ENCODE measurements at places on chromosomes 3 and 15. TPM values are rescaled to one million over a fixed set of nuclear protein-coding genes. Genes with fewer than 3 reads are reported as not detected.

- no peak overlapping the region for H3K27ac ChIP-seq
- no peaks in the 10 kb centered on the region for H3K4me1 ChIP-seq
- no peaks in the 10 kb centered on the region for H3K27me3 ChIP-seq
- no peak overlapping the region for H3K4me3 ChIP-seq
- H3K36me3 ChIP-seq = no peaks in the 10 kb centered on the region
- DNase-seq = no peak
Measured at GRCh38 chr15:45147606-45148005, 17.8 kb downstream of the DUOX1 start.

- H3K27me3 ChIP-seq = no peaks in the 10 kb centered on the region
- H3K4me3 ChIP-seq = no peak overlapping the region
- H3K27ac ChIP-seq = no peak overlapping the region
- H3K4me1 ChIP-seq = peaks cover 69% of the 10 kb centered on the region
Measured at GRCh38 chr3:41220906-41221677, 21.8 kb downstream of the CTNNB1 start.

DNA sequence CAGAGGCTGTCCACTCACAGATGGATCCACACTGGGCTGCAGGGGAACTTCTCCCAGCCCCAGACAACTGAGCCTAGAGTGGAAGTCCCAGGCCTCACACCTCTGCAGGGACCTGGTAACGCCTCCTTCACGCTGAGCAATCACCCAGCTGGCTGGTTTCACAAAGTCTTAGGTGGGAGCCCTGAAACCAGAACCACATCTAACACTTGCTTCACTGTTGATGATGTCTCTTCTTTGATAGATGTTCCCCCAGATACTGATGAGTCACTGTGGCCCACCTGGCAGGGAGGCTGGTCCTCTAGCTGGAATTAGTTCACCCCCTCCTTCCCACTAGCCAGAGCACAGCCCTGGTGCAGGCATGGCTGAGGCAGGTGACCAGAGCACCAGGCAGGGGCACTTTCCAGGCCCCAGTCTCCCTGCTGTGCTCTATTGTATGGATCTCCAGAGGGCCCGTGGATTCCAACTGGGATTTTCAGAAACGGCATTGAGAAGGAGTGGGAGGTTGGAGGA, 33.5 kb downstream of the MYL3 start:
- no peaks in the 10 kb centered on the region for H3K27me3 ChIP-seq
- no peak for DNase-seq
- H3K4me1 ChIP-seq = no peaks in the 10 kb centered on the region
- H3K27ac ChIP-seq = no peak overlapping the region
- H3K4me3 ChIP-seq = no peak overlapping the region

GRCh38 chr3:157354722-157355121, 81.9 kb upstream of the PTX3 start:
- H3K27me3 ChIP-seq = no peaks in the 10 kb centered on the region
- H3K4me1 ChIP-seq = no peaks in the 10 kb centered on the region
- no peak for DNase-seq
- no peaks in the 10 kb centered on the region for H3K36me3 ChIP-seq
- H3K4me3 ChIP-seq = no peak overlapping the region
- H3K27ac ChIP-seq = no peak overlapping the region

DNA sequence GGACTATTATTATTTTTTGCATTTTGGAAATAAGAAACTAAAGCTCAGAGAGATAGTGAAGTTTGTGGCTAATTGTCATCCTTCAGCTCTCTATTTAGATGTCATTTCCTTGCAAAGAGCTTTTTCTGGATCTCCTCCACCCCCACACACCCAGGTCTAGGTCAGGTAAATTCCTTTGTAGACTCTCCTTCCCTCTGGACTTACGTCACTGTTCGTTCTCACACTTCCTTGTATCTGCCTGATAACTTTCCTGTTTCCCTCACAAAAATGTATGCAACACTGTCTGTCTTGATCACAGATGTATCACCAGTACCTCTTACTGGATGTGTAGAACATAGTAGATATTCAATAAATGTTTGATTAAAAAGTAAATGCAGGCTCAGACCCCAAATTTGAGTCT, 6.1 kb upstream of the MB21D2 start:
- H3K4me1 ChIP-seq = no peaks in the 10 kb centered on the region
- H3K4me3 ChIP-seq = no peak overlapping the region
- no peaks in the 10 kb centered on the region for H3K27me3 ChIP-seq
- H3K27ac ChIP-seq = no peak overlapping the region
- no peaks in the 10 kb centered on the region for H3K36me3 ChIP-seq
- DNase-seq = no peak

DNA sequence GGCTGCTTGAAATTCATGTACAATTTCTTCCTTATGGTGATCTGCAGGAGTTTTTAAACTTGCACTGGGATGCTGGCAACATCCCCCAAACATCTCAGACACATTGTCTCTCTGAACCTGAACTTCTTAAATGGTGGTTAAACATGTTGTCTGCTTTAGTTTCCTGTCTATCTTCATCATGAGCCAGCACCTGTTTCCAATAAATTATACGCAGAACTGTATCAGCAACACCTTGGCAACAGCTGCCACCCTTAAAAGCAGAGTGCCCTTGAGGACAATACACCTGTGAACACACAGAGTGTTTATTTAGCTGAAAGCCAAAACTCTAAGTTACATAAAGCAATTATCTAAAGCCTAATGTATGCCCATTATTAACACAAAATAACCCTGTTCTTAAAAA, 242.9 kb downstream of the WNT5A start:
- no peak overlapping the region for H3K4me3 ChIP-seq
- H3K36me3 ChIP-seq = no peaks in the 10 kb centered on the region
- no peak overlapping the region for H3K27ac ChIP-seq
- no peaks in the 10 kb centered on the region for H3K27me3 ChIP-seq
- no peak for DNase-seq

DNA sequence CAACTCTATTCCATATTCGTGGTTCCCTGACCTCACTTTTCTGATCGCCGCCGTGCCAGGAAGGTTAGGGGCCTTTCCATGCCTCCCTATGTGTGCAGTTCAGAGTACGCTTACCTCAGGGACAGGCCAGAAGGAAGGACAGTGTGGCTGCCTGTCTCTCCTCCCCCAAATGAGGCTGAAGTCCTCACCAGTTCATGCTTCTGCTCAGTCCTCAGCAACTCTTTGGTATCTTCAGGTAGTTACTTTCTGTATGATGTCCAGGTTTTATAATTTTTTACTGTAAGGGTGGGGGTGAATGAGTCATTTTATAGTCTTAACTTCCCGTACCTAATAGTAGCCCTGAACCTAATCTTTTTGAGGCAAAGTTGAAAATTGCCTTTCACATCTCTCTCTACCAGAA, 98.7 kb downstream of the VPS8 start:
- no peak overlapping the region for H3K4me3 ChIP-seq
- DNase-seq = no peak
- no peak overlapping the region for H3K27ac ChIP-seq
- H3K36me3 ChIP-seq = no peaks in the 10 kb centered on the region
- H3K27me3 ChIP-seq = no peaks in the 10 kb centered on the region

The MYO5C gene
- 2.2 TPM for total RNA-seq

The NR2F2 gene
- 14.7 TPM for total RNA-seq

The PLA2G4E gene
- 0.34 TPM for total RNA-seq

The P2RY14 gene
- total RNA-seq = 1.8 TPM

The RASSF1 gene
- 13.0 TPM for total RNA-seq

The PARP15 gene
- 0.90 TPM for total RNA-seq

The WNT5A gene
- 0.59 TPM for total RNA-seq
